ENCODE measurements at places on chromosomes 4 and X.

- no peak for DNase-seq
These were observed 52.5 kb downstream of the LINC00632 start for GRCh38 chrX:140762061-140762460.

DNA sequence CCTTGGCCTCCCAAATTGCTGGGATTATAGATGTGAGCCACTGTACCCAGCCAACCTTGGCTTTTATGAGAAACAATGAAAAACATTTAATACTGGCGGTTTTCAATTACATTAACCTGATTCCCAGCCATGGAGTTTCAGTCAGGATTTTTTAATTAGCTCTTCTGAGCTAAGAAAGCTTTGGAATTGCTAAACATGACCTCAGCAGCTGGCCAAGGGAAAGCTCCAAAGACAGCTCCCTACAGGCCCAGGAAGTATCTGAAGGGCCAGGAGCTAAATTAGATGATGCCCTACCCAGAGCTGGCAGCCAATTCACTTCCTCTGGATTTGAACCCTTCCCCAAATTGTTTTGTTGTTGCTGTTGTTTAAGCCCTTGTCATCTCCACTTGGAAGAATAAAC lies 26.5 kb upstream of the FUNDC1 start:
- no peak for DNase-seq

GRCh38 chrX:23235051-23235450 lies 99.6 kb upstream of the PTCHD1 start:
- DNase-seq: no peak

GRCh38 chr4:41346306-41347061 lies 89.8 kb downstream of the UCHL1 start:
- no peak for DNase-seq

GRCh38 chr4:183635321-183635720 lies 23.7 kb downstream of the RWDD4 start:
- DNase-seq: no peak

- no peak for DNase-seq
These were observed 1386.6 kb downstream of the PCDH7 start for GRCh38 chr4:32106767-32107166.

DNA sequence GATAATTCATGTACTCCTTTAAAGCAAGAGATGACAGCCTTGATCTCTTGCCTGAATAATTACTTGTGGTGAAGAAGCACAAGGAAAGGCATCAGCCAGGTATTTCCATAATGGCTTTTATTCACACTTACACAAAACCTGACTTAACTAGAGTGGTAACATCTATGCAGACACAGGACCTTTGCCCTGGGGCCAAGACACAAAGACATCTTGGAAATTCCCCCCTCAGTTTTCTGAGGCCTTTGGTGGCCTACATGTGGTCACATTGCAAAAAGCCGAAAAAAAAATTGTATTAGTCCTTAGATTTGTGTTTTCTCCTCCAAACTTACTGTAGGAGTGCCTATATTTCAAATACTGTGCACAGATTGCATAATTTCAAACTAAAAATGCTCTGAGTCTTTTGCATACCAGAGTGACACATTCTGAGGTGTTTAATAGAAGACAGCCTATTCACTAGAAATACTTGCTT lies 172.4 kb downstream of the PDGFC start:
- no peak for DNase-seq

GRCh38 chrX:118730500-118731247 lies 3.3 kb downstream of the IL13RA1 start:
- no peak for DNase-seq
